ENCODE measurements at places on chromosomes 4 and X.

DNA sequence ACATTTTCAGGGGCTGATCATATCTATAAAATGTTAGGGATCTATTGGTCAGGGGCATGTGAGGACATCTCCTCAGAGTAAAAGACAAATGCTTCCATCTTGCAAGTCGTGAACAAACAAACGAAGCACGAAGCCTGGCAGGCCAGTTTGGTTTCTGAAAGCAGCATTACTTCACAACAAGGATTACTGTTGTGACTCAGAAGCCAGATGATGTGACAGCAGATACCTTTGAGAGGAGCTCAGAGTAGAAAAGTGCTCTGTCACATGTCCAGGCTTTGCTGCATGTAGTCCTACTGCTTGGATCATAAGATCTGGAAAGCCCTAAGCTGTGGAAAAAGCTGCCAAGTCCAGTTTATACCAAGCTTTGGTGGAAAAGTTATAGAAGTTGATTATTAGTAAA lies 1827.2 kb downstream of the ARAP2 start:
- no peak for DNase-seq

DNA sequence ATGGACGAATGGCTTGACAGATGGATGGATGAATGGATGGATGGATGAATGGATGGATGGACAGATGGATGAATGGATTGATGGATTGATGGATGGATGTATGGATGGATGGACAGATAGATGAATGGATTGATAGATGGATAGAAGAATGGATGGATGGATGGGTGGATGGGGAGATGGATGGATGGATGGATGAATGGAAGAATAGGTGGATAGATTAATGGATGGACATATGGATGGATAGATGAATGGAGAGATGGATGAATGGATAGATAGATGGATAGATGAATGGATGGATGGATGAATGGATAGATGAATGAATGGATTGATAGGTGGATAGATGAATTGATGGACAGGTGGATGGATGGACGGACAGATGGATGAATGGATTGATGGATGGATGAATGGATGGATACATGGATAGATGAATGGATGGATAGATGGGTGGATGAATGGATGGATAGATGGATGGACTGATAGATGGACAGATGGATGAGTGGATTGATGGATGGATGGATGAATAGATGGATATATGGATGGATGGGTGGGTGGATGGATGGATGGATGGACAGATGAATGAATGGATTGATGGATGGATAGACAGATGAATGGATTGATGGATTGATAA lies 33.9 kb downstream of the PSAPL1 start:
- DNase-seq, result no peak

GRCh38 chr4:38366456-38366855 lies 297.5 kb upstream of the KLF3 start:
- DNase-seq, result no peak

DNA sequence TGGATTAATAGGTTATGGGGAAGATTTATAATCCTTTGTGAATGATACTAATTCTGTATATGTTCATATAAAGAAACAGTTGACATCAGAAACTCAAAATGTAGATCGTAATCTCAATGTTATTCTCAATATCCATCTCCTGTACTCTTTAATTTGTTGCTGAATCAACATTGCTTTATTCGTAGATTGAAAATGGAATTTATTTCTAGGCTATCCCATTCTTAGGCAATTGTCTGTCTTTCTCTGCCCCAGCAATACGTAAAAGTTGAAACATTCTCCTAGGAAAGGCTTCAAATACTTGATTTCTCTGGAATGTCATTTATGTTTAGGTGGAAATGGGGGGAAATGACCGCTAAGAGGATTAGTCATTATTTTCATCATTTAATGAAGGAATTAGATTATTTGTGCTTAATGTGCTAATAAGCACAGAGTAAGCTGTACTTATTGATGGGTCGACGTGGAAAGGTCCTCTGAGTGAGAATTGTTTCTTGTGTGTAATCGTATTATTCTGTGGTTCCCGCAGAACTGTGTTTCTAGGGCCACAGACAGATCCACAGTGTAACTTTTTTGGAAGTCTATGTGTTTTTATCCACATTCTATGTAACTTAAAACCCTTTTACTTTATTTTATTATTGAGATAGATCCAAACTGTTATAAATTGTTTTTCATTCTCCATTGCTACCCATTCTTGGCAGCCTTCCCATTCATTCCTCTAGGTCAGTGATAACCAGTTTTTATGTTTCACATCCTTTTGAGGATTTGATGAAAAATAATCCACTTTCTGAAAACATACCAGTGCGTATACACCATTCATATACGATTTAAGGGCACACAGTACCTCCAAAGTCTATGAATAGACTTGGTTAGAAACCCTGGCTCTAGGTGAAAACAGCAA lies 262.9 kb downstream of the ARHGAP10 start:
- no peak for DNase-seq

DNA sequence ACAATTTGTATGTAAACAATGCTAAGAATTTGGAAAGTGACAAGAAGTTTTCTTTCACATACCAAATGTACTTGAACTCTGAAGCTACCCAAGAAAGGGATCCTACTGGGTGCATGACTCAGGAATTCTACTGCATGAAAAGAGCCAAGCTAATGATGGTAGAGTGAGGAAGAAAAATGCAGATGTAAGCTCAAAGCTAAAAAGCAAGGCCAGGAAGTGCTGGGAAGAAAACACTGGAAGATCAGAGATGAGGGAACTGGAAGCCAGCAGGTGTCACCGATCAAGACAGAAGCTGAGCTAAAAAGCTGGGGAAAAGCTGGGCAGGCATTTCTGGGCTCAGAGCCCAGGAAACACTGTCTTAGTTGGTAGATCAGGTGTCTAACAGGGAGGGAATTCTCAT lies 449.1 kb downstream of the NKX6-1 start:
- no peak for DNase-seq

DNA sequence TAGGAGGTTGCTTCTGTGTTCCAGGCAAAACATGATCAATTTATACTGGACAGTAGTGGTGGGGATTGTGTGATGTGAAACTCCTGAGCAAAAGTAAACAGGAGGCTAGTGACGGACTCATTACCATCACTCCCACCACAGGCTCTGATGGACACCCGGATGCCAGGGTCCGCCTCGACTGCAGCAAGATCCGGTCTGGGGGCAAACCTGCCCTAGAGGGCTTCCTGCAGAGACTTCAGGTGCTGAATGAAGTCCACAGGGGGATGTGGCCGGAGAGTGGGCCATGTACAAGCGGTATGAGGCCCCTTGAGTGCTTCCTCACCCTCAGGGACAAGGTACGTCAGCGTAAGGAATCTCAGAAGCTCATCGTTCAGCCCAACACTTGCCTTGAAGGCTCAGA lies 23.4 kb upstream of the TECRL start:
- DNase-seq, result no peak

- DNase-seq, result peak; percentile 31
Observed at GRCh38 chrX:148940411-148940996, 440.1 kb downstream of the AFF2 start.

GRCh38 chr4:22688236-22688635 lies 4.5 kb upstream of the GBA3 start:
- no peak for DNase-seq

- no peak for DNase-seq
Observed at GRCh38 chr4:139940600-139940999, 213.4 kb downstream of the MAML3 start.

DNA sequence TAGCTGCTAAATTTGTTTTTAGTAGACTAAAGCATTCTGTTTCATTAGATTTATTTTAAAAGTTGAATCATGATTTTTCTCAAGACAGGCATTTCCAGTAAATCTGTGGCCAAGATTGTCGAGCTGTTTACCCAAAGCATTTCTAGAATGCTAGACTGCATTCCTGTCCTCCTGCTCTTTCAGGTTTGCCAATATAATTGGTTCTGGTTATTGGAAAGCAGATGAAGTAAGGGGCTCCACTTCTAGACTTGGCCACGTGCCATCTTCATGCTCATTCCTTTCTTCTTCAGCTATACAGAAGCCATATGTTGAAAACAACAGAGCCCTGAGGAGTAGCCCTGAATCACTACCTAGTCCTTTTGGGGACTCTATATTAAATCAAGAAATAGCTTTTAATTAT lies 62.5 kb downstream of the PGRMC2 start:
- no peak for DNase-seq

DNA sequence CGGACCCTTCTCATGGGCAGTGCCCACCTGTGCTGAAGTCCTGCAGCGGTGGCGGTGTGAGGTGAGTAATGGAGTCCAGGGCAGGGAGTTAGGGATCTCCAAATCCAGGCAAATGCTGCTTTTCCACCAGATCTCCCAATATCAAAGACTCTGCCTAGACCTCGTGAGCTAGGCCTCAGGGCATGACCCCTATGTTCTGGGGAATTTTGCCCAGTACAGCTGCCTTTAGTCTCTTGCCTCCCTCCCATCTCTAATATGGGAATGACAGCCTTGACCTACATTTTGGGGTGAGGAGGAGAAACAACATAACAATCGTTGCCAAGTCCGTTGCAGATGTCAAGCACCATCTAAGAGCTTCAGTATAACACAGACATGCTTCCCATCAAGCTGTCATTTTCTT lies 7.3 kb downstream of the PAK3 start:
- no peak for DNase-seq

DNA sequence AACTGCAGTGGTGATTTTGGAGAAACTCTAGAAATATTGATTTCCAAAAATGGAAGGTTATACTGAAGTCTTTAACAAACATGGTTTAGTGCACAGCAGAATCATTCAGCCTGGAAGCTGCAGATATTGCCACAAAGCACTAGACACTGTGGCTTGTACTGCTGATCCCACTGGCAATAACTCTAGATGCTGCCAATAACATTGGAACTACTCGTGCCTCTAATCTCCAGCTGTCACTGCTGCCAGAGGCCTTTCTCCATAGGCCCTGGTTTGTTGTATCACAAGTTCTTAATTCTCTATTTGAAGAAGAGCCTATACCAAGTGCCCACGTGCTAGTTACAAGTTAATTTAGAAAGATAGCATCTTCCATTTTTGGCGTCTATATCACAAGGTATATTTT lies 19.3 kb downstream of the DMP1 start:
- DNase-seq, result no peak

DNA sequence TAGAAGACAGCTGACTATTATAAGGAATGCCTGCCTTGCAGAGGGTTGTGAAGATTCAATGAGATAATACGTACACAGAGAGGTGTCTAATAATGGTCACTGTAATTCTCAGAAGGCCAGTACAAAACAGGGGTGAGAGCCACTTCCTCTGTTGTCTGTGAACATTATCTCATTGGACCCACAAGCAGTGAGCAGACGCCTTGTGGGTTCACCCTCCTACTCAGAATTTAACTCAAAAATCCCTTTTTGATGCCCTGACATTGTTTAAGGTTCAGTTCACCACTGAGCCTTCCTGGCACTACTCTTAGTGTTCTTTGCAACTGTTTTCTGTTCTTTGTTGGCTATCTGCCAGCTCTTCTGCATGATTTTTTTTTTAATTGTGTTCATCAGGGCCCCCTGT lies 467.4 kb downstream of the BCOR start:
- DNase-seq, result no peak

GRCh38 chr4:183200453-183200852 lies 101.4 kb downstream of the WWC2 start:
- no peak for DNase-seq

DNA sequence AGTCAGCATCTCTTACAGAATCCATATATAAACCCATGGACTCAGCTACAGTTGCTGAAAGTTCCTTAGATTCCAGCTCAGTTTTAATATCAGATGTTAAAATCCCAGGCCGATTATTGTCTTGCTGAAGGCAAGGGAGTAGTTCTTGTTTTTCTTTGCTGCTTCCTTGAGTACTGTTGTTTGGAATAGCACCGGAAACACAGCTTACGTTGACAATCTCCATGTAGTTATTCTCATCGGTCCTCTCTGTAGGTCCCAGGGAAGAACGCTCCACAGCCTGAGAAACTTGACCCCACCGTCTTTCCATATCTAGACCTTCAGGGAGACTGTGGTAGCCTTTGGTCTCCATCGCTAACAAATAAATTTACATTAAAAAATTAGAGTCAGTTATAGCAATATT lies 5.7 kb downstream of the NR3C2 start:
- DNase-seq, result no peak

- no peak for DNase-seq
Observed at GRCh38 chr4:152613351-152613750, 66.4 kb downstream of the TMEM154 start.

DNA sequence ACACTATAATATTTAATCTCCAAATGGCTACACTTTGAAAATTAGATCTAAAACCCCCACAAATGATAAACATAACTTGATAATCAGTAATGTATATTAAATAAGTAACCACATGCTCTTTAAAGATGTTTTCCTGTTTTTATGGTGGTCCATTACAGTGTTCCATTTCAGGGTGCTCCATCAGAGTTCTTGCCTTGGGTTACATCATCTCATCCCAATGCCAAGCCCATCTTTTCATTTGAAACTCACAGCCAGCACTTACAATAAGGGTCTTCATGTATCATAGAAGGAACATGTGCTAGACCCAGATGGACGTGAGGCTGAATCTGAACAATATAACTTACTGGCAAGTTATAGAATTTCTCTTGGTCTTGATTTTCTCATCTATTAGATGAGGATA lies 10.5 kb upstream of the PAQR3 start:
- no peak for DNase-seq

DNA sequence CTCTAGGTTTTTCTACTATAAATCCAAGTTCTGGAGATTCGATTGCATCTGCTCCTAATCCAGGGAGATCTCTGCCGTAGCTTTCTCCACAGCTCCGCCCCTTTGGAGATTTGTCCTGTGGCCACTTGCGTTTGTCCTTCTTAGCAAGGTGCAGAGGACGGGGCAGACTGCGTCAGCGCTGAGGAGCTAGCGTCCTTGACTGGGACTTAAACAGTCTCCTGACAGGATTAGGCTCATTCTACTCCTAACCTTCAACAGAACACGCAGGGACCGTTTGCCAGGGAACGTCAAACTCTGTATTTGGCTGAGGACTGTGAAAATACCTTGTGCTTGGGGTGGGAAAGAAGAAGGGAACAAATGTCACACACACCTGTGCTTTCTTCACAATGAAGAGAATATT lies 38.6 kb downstream of the SORBS2 start:
- no peak for DNase-seq

DNA sequence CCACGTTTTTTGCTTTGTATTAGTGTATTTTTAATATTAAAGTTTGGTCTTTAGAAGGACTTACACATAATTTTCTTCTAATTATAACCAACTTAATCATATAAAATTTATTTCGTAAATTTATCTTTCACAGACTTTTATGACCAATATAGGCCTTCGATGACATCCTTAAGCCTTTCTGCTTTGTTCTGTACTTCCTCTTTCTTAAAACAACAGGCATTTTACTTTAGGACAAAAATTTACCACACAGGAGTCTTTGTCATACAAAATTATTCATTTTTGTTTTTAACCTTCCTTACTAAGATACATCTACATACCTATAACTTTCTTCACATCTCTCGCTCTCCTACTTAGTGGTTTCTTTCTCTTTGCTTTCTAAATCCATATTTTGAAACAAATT lies 56.3 kb downstream of the RGS12 start:
- peak; percentile 33 for DNase-seq

GRCh38 chr4:48311896-48312295 lies 29.4 kb upstream of the SLAIN2 start:
- no peak for DNase-seq

All from NB4 (cell line).